ENCODE measurements at places on chromosomes 16 and 17. TPM values are rescaled to one million over a fixed set of nuclear protein-coding genes. Genes with fewer than 3 reads are reported as not detected.

DNA sequence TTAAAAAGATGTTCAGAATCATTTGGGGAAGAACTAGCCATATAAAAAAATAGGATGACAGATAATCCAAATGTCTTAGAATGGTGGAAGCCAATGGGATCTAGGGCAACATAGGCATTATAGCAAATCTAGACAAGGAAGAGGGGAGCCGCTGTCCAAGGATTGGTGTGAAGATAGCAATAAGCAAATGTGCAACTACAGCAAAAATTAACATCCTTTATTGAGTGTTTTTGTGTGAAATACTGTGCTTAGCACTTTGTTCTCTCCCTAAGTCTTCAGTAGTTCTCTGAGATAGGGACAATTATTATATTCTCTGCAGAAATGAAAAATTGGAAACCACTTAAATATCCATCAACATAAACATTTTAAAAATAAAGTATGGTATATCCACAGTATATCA, 177.0 kb downstream of the PHKB start:
- DNase-seq = no peak

- DNase-seq = no peak
Observed at GRCh38 chr17:45184144-45184543, 22.5 kb downstream of the HEXIM2 start.

GRCh38 chr16:10069374-10069773, 112.9 kb downstream of the GRIN2A start:
- DNase-seq = no peak

DNA sequence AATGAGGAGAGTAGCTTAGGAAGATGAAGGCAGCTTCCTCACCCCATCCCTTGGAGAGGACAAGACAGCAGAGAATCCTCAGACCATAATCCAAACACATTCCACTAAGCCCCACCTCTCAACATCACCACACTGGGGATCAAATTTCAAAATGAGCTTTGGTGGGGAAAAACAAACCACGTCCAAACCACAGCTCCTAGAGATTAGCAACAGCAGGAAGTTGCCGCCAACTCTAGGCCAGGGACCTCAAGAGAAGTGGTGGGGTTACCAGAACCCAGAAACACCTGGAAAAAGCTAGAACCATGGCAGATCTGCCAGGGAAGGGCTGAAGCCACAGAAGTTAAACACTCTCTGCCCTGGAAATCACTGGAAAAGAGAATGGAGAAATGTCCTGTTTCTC, 571.6 kb downstream of the HS3ST4 start:
- no peak for DNase-seq

Gene CSH1
- not detected for total RNA-seq

GRCh38 chr16:64481497-64481896, 640.4 kb downstream of the CDH11 start:
- no peak for DNase-seq
